ENCODE measurements at places on chromosomes 2 and 18. TPM values are rescaled to one million over a fixed set of nuclear protein-coding genes. Genes with fewer than 3 reads are reported as not detected.

LIMS4 gene
- polyA plus RNA-seq: 3.8 TPM

CAPN14 gene
- not detected for polyA plus RNA-seq

TMEM182 gene
- polyA plus RNA-seq: 176 TPM

CPO gene
- 0.38 TPM for polyA plus RNA-seq

EFEMP1 gene
- polyA plus RNA-seq: 29.9 TPM

CDH20 gene
- polyA plus RNA-seq: 1.4 TPM

DNA sequence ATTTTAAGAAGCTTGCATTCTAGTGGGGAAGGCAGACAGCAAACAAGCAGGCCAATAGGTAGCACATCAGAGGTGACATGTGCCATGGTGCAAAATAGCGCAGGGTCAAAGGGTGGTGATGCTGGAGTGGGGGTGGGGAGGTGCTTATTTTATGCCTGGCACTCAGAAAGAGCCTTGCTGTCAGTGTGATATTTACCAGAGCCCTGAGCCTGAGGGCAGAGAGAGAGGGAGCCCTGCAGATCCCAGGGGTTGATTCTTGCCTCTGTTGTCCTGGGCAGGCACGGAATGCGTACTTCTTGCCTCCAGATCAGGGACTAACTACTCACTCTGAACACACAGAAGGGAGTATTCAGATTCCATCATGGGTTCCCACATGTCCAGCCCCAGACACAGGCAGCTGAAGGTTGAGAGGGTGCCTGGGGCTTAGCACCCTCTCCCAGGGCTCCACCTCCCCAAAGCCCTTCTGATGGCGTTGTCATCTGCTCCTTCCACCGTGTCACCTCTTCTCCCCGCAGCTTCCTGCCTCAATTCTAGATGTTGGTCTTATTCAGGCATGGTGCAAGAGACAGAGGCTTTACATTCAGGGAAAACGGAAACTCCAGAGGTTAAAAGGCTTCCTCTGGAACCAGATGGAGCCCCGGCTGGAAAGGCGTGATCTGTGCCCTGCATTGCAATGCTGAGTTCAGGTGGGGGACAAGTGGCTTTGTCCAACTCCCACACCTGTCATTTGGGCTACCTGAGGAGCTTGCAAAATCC, 252.3 kb downstream of the HAUS1 start:
- no peak for DNase-seq

- no peak for DNase-seq
Measured at GRCh38 chr2:152042636-152043615, 55.9 kb downstream of the CACNB4 start.

DNA sequence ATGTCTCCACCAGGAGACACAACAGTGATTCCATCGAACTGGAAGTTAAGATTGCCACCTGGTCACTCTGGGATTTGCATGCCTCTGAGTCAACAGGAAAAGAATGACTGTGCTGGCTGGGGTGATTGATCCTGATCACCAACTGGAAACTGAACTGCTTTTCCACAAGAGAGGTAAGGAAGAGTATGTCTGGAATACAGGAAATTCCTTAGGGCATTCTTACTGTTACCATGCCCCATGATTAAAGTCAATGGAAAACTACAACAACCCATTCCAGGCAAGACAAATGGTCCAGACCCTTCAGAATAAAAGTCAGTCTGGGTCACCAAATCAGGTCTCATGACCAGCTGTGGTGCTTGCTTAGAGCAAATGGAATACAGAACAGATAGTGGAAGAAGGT, 12.0 kb upstream of the DDX1 start:
- DNase-seq: no peak

GRCh38 chr2:241540771-241541561, 17.6 kb upstream of the BOK start:
- no peak for DNase-seq

GRCh38 chr2:42118754-42119569, 50.2 kb upstream of the EML4 start:
- no peak for DNase-seq

GRCh38 chr2:71938108-71938507, 209.6 kb downstream of the CYP26B1 start:
- no peak for DNase-seq

DNA sequence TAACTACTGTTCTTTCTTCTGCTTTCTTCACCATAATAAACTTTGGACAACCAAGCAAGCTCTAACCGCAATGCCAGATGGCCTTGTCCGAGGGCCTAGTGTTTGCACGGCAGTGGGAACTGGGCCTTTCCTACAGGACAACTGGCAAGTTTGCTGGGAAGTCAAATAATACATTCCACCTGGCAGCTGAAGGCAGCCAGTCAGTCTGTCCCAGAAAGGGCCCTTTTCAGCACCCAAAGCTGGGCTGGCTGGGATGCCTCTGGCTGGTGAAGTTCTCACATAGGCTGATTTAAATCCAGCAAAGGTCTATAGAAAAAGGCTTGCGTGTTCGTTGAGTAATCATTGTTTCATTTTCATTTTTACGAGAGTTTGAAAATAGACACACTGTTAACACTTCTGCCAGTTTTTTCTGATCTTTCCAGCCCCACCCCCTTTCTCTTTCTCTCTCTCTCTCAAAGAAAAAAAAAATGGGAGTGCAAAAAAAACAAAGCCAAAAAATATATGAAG, 110.0 kb upstream of the EPAS1 start:
- no peak for DNase-seq
